ENCODE measurements at places on chromosomes 16 and 17.

DNA sequence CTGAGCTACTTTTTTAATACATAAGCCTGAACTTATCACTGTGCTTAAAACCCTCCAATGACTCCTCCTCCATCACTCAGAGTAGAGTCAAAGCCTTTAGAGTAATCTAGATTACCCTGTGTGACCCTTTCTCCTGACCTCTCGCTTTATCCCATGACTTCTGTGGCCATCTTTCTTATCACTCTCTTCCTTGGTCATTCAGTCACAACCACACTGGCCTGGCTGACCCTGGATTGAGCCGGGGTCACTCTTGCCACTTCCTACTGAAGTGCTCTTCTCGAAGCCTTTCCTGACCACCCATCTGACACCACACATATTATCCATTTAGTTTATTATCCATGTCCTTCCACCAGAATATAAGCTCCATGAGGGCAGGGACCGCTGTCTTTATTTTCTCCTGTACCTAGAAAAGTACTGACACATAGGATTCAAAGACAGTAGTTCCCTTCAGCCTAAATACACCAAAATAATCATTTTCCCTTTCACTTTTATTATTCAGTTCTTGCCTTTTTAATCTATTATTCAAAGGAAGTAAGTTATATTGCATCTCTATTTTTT lies 28.0 kb upstream of the ABCA9 start:
- no peak for DNase-seq

DNA sequence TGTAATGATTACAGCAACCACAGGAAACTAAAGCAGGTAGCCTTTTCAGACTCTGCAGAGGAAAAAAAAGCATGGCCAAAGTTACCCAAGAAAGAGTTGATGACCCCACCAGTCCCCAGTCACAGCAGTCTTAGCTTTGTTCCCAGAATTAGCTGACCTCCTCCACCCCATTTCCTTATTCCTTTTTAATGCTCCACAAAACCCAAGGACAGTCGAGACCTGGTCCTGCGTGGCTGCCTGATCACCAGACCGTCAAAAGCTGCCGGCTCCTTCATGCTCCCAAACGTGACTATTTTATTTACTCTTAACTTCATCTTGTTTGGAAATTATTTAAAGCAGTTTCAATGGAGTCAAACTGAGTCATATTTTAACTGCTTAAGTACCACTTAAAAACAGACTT lies 28.7 kb upstream of the MED9 start:
- no peak for DNase-seq

DNA sequence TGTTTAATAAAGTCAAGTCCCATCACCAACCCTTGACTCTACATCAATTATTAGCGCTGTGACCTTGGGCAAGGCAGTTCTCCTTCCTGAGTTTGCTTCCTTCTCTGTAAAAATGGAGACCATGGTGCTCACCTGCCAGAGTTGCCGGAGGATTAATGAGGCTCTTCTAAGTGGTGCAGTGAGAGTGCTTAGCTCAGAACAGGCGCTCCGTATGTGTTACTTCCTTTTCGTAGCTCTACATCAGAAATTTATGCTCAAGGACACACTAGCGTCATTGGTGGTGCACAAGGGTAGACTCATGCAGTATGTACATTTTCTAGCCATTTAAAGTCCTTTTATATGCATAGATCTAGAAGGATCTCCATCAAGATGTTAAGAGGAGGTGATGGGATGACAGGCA lies 17.4 kb upstream of the CMIP start:
- no peak for DNase-seq

GRCh38 chr17:79655672-79656290 lies 44.9 kb upstream of the RBFOX3 start:
- DNase-seq: no peak

DNA sequence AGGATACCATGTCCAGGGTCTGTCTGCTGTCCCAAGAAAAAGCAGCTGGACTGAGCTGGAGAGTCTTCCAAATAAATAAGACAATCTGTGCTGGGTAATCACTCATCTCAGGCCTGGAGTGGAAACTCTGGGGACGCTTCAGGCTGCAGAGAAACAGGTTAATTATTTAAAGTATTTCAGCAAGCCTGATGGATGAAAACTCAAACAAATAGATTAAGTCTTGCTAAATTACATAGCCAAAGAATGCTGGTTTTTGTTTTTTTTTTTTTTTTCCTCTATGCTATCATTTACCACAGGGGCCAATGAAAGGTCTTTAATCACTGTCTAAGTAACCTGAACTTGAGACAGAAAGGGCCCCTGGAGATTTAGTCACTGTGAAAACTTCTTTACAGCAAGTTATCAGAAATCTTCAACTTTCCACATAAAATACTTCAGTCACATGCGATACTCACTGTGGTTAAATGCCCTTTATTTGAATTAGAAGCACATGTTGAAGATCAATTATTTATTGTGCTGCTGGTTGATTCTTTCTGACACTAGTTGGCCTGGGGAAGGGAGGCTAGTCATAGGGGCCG lies 31.0 kb upstream of the KCNJ2 start:
- no peak for DNase-seq

- no peak for DNase-seq
Observed at GRCh38 chr17:78501241-78502036, 75.8 kb downstream of the DNAH17 start.

DNA sequence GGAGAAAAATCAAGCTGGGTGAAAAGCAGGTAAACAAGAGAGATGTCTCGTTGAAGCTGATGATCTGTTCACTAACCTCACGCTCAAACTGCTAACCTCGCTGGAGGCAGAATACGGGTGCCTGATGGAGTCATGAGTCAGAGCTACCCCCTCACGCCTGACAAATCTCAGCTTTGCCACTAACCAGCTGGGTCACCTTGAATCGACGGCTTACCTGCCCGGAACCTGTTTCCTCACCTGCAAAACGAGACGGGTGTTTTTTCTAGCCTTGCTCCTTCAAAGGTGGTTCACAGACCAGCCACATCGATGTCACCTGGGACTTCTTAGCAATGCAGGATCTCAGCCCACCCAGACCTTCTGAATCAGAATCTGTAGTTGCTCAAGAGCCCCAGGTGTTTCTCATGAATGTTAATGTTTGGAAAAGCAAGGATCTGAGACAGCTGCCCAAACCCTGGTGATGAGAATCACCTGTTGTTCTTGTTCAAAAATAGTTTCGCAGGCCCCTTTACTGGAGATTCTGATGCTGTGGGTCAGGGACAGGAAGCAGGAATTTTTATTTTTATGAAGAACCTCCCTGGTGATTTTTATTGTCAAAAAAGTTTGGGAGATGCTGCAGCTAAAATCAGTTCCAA lies 56.9 kb downstream of the MARCHF10 start:
- no peak for DNase-seq

GRCh38 chr17:81387100-81388090 lies 7.9 kb upstream of the BAHCC1 start:
- DNase-seq: peak; percentile 79

DNA sequence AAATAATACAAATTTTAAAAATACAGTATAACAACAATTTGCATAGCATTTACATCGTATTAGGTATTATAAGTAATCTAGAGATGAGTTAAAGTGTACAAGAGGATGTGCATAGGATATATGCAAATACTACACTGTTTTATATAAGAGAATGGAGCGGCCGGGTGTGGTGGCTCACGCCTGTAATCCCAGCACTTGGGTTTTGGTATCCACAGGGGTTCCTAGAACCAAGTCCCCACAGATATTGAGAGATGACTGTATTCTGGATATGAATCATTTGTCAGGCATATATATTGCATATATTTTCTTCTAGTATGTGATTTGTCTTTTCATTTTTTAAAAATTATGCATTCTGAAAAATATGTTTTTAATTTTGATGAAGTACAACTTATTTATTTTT lies 77.5 kb upstream of the MSI2 start:
- DNase-seq: no peak

DNA sequence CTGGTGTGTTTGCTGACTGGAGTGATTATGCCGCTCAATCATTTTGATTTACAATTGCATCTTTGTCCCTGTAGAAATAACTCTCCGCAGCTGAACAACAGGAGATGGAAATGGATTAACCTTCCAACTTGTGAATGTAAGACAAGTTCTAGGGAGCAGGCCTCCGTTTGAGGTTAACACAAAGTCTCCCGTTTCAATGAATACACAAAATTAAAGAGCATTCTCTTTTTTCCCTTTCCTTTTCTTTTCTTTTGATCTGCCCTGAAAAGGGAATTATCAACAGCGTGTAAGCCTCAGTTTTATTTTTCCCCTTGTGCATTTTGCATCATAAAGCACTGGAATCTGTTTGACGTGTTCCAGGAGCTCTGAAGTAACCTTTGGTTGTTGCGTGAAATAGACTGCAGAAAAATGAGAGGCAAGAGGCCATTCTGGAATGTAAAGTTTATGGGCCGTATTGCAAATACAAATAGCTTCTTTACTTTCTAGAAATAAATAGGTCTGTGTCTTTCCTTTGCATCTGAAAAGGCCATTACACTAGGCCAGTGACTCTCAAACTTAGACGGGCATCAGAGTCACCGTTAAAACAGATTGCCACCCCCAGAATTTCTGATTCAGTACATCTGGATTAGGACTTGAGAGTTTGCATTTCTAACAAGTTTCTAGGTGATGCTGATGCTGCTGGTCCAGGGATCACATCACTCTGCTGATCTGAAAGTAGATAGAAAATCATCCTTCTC lies 164.7 kb downstream of the ZNF18 start:
- no peak for DNase-seq

GRCh38 chr16:57893559-57894389 lies 77.2 kb downstream of the CNGB1 start:
- DNase-seq: no peak

- DNase-seq: no peak
Observed at GRCh38 chr16:12245088-12245920, 268.8 kb downstream of the SNX29 start.

- DNase-seq: peak; percentile 5
Observed at GRCh38 chr17:17896746-17897145, 60.0 kb upstream of the SREBF1 start.

DNA sequence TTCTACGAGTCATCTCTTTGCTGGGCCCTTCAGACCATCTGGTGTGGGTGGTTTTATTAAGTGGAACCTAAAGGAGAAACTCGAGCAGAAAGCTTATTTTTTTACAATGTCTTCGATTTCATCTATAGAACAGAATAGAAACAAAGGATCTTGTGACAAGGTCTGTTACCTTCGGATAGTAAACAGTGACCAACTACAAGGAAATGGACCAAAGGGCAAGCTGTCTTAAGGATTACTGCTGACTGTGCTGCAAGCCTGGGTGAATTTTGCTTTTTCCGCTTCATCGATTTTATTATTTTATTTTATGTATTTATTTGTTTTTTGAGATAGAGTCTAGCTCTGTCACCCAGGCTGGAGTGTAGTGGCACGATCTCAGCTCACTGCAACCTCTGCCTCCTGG lies 348.9 kb upstream of the ERCC4 start:
- no peak for DNase-seq

- DNase-seq: no peak
Observed at GRCh38 chr16:78796221-78796866, 696.9 kb downstream of the WWOX start.

GRCh38 chr16:9134739-9135138 lies 43.3 kb downstream of the HAPSTR1 start:
- no peak for DNase-seq

- DNase-seq: no peak
Observed at GRCh38 chr16:47156680-47157215, 13.0 kb upstream of the NETO2 start.

GRCh38 chr16:89446136-89446974 lies 44.0 kb downstream of the ANKRD11 start:
- no peak for DNase-seq

DNA sequence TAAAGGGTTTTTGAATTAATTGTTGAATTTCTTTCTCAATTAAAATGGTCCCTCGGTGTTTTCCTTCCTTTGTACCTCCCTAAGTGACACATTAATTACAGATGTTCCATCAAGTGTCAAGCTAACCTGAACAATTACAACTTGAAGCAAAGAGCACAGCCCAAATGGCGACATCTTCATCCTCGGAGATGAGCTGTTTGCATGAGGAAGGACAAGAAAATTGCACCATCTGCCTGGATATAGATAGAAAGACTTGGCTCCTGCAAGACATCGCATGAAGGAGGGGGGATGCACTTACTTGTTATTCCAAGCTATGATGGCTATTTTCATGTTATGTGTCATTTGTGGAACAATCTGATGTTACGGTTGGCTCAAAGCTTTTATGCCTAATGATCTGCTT lies 86.4 kb upstream of the ZKSCAN2 start:
- DNase-seq: no peak

DNA sequence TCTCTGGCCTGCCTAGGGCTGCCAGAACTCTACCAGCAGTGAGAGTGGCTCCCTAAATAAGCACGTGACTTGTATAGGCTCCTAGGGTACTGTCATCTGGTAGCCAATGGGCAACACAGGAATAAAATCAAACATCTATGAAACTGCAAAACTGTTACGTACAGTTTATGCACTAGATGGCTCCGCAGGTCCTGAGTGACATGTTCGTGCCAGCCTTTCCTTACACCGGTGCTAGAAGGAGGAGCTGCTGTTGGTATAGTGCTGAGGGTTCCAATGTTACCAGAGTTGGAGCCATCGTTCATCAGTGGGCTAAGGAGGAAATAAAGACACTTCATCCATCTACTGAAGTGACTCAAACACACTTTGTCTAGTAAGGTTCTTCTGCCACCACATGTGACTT lies 63.2 kb upstream of the TRAP1 start:
- DNase-seq: no peak

- no peak for DNase-seq
Observed at GRCh38 chr16:30600215-30600614, 10.0 kb downstream of the ZNF689 start.

GRCh38 chr16:28837672-28838557 lies 8.2 kb downstream of the TUFM start:
- DNase-seq: no peak

Measured in ovary (tissue), 10 donors.